ENCODE measurements at places on chromosomes 12 and 14.

GRCh38 chr12:40330180-40330579, 105.4 kb downstream of the LRRK2 start:
- no peak for DNase-seq

DNA sequence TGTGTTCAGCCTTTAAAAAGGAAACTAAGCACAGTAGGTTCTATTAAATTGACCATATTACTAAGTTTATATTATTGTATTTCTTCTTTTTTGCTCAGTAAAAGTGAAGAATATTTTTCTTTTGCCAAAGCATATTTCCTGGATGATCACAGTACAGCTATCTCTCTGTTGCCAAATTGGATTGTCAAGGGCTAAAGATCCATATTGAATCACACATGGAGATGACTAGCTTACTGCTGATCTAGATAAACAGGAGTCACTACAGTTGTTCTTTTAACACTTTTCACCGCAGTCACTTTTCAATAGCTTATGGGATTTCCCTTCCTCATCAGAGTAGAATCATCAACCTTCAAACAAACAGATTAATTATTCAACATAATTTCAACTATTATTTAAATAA, 78.6 kb downstream of the LRRC9 start:
- no peak for DNase-seq

GRCh38 chr12:128394137-128394536, 127.2 kb downstream of the TMEM132C start:
- DNase-seq: no peak

- DNase-seq: no peak
These were observed 430.1 kb downstream of the AEBP2 start for GRCh38 chr12:19869413-19869812.

DNA sequence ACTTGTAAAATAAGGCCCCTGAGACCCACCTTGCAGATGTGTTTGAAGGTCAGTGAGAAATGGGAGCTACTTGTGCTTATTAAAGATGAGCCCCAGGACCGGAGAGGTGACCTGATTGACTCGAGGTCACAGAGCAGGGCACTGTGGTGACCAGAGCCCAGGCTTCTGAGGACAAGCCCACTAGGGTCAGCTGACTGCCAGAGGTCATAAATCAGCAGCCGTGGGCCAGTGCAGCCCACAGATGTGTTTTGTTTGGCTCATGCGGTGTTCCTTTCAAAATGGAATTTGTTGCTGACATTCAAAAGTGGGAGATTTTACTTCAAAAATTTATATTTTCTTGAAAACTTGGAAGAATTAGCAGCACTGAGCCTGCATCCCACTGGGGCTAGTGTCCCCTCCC, 24.5 kb downstream of the JDP2 start:
- no peak for DNase-seq

GRCh38 chr14:94112513-94113063, 2.1 kb downstream of the IFI27 start:
- no peak for DNase-seq

DNA sequence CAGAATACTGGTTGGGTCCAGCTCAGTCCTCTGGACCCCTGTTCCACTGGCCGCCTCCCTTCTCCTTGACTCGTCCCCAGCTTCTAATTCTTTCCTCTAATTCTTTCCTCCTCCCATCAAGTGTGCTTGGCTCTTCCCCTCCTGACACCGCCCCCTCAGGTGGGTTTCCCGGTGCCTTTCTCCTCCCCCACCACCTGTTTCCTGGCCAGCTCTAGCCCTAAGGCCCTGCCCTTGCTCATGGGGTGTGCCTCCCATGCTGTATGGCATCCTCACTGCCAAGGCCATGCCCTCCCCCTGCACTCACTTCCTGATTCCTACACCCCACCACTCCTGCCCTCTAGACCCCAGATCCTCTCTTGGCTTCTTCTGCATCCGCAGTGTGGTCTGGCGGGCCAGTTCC, 12.1 kb upstream of the EML1 start:
- DNase-seq: no peak

- DNase-seq: no peak
These were observed 17.7 kb downstream of the ATP2B1 start for GRCh38 chr12:89690925-89691324.

- DNase-seq: no peak
These were observed 34.6 kb downstream of the PTPRO start for GRCh38 chr12:15356951-15357364.

GRCh38 chr12:76898442-76898841, 19.6 kb upstream of the CSRP2 start:
- no peak for DNase-seq

- no peak for DNase-seq
These were observed 8.6 kb downstream of the RIMBP2 start for GRCh38 chr12:130707571-130707891.

- DNase-seq: no peak
These were observed 15.2 kb upstream of the RNASE12 start for GRCh38 chr14:20606190-20606901.

DNA sequence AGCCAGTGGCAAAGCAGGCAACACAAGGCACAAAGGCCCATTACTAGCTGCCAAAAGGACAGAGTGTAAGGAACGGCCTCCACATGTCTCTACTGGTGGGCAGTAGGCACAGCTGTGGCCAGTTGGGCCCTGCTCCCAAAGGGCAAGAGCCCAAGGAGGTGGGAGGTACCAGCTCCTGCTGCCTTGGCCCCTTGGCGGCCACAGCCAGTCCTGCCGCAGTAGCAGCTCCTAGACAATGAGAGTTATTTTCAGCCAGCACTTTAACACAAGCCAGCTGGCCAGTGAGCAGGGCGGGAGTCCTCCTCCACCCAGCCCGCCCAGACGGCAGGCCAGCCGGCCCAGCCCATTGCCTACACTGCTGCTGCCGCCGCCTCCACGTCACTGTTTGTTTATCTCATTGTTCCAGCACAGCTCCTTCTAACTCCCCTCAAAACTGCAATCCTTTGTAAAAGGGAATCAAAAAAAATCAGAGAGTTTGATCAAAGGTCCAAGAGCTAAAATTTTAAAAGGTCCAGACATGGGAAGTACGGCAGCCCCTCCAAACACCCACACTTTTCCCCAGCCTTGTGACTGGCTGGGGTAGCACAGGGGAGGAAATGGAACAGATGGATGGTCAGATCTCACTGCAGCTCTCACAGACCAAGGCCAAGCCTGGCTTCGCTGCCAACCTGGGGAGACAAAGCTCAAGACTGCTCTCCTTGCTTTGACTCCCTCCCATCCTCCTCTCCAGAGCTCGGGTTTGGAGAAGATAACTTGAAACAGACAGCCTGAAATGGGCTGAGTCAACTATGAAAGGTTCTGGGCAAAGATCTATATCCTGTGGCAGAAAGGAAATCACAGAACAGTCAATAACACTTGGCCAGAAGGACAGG, 33.5 kb downstream of the FMNL3 start:
- DNase-seq: peak; percentile 12

GRCh38 chr12:74719447-74719846, 181.8 kb downstream of the ATXN7L3B start:
- no peak for DNase-seq

GRCh38 chr14:24441485-24441884, 1.1 kb downstream of the SDR39U1 start:
- DNase-seq: no peak

GRCh38 chr12:20460956-20461355, 92.6 kb downstream of the PDE3A start:
- no peak for DNase-seq

GRCh38 chr12:126067626-126068329, 1002.5 kb downstream of the AACS start:
- DNase-seq: no peak

- DNase-seq: no peak
These were observed 53.0 kb downstream of the IFNG-AS1 start for GRCh38 chr12:68042212-68042699.

DNA sequence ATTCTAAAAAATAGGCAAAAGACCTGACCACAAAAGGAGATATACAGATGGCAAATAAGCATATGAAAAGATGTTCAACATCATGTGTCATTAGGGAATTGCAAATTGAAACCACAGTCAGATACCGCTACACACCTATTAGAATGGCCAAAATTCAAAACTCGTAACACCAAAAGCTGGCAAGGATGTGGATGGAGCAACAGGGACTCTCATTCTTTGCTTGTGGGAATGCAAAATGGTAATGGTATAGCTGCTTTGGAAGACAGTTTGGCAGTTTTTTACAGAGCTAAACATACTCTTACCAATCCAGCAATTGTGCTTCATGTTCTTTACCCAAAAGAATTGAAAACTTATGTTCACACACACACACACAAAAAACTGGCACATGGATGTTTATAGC, 8.2 kb upstream of the HMGA2 start:
- DNase-seq: no peak
